NCI-H510A (cell line): ENCODE measurements at places on chromosomes 12 and 14.

GRCh38 chr12:23399402-23399933 is 550.0 kb downstream of the SOX5 start:
- no peak for DNase-seq

DNA sequence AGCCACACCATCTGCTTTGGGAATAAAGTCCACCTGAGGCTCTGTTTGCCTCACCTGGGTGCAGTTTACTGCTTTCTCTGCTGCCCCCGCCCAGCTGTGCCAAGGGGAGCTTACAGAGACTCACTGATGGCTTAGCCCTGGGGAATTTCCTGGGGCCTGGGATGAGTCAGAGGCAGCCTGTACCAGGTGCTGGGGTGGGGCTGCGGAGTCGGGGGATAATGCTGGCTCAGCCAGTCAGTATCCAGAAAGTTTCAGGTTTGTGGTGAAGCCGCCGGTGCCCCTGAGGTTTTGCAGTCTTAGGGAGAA is 22.3 kb downstream of the PLEKHG3 start:
- peak; percentile 20 for DNase-seq

- no peak for DNase-seq
These were observed 37.8 kb downstream of the MYO1H start for GRCh38 chr12:109385339-109386058.

DNA sequence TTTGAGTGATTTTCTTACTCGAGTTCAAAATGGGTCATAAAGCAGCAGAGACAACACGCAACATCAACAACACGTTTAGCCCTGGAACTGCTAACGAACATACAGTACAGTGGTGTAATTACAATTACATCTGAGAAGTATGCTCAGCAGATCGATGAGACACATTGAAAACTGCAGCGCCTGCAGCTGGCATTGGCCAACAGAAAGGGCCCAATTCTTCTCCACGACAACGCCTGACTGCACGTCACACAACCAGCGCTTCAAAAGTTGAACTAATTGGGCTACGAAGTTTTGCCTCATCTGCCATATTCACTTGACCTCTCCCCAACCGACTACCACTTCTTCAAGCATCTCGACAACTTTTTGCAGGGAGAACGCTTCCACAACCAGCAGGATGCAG is 145.6 kb downstream of the SCARB1 start:
- no peak for DNase-seq

DNA sequence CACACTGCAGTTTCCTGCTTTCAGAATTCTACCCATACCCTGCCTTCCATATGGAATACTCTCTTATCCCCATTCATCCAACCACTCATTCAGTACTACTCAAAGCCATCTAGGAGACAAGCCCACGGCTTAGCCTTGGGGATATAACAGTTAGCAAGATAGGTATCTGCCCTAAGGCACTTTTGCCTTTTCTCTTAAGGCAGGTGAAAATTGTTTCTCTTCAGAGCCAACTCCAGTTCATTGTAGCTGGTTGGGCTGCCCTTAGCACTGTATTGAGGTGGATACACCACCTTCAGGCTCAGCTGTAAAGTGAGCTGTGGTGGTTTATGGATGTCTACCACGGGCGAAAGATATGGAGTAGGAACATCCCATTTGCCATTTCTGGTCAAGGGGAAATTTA is 729.7 kb upstream of the TBX3 start:
- no peak for DNase-seq

- peak; percentile 56 for DNase-seq
These were observed 198.7 kb upstream of the EEA1 start for GRCh38 chr12:93127582-93128331.

DNA sequence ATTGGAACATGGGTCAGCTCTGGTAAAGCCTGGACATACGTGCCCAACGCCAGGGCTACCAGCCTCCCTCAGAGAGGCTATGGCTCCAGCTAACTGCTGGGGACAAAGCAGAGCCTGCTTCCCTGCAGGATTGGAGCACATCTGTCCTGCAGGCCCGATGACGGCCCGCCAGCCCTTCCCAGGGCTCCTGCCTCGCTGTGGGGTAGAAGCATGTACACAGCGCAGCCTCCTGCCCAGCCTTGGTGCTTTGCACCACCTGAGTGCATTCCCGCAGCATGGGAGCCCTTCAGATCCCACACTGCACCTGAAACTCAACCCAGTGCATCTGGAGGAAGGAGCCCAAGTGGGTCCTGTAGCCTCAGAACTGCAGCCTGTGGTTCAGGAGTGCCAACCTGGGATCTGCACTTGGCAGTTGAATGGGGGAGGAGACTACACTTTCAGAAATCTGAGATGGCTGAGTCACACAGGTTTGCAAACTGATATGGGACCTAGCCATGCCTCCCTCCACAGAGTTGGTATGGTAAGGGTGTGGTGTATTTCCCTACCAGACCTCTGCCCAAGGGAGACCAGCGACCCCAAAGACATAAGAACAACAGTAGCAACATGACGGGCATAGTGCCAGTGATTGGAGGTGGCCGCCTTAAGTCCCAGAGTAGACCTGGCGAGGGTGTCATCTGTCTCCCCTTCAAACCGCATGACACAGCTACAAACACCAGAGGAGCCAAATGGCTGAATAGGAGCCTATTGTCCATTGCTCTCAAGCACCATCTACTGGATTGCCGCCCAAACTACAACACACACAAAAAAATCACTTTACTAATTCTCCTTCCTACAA is 273.9 kb upstream of the MIS18BP1 start:
- peak; percentile 12 for DNase-seq

- no peak for DNase-seq
These were observed 174.0 kb upstream of the C14orf180 start for GRCh38 chr14:104405360-104406226.

GRCh38 chr12:40996091-40996490 is 192.0 kb upstream of the PDZRN4 start:
- DNase-seq, result no peak

DNA sequence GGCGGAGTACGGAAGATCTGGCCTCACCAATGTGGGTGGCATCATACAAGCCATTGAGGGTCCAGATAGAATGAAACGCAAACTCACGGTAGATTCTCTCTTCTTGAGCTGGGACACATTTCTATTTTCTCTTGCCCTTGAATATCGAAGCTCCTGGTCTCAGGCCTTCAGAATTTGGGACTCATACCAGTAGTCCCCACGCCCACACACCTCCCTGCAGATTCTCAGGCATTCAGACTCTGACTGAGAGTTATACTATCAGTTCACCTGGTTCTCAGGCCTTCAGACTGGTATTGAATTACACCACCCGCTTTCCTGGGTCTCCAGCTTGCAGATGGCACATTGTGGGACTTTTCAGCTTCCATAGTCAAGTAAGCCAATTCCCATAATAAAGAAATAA is 37.8 kb downstream of the EIF2S3B start:
- no peak for DNase-seq

GRCh38 chr14:102525929-102526497 is 16.4 kb upstream of the ANKRD9 start:
- no peak for DNase-seq

DNA sequence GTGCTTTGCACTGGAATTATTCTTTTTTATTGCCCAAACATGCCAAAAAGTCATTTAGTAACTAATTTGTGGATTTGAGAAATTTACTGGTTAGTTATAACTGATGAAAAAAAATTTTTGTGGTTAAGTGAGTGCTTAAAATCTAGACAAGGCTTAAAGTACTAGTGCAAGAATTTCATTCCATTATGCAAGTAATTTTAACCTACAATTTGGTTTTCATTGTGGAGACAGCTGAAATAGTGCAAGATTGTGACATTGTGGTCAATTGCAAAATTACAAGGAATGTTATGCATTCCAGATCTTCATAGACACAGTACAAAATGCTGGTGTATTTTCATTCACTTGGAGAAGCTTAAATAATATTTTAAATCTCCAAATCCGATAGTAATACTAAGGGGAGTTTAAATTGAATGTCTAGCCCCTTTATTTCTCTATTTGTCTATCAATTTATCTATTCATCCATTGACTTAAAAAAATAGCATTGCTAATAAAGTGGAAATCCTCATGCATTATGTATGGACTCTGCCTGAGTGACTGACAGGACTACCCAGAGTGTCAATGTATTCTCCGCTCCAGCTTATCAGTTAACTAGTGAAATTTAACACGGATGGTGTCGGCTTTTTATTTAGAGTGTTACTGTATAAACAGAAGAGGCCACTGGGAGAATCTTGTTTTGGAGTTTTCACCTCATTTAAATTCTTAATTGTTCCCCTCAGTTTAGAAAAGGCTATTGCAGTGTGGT is 125.9 kb downstream of the ALX1 start:
- no peak for DNase-seq

GRCh38 chr12:12954878-12955625 is 3.1 kb upstream of the GPRC5D start:
- DNase-seq, result no peak

DNA sequence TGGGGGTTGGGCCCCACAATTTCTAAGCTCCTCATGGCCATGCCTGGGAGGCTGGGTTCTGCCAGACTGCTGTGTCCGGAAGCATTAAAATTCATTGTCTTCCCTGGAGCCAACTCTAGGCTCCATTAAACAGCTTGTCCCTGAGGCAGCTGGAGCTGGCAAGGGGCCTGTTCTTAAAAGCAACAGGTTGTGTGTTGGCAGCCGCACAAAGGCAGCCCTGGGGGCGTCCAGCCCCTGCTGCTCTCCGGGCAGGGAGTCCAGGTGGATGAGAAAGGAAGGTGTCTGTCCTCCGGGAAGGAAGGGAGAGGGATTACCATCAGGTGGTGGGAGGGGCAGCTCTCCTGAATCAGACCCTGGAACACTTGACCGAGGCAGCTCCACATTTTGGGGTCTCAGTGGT is 98.9 kb downstream of the CHST11 start:
- DNase-seq, result peak; percentile 14

DNA sequence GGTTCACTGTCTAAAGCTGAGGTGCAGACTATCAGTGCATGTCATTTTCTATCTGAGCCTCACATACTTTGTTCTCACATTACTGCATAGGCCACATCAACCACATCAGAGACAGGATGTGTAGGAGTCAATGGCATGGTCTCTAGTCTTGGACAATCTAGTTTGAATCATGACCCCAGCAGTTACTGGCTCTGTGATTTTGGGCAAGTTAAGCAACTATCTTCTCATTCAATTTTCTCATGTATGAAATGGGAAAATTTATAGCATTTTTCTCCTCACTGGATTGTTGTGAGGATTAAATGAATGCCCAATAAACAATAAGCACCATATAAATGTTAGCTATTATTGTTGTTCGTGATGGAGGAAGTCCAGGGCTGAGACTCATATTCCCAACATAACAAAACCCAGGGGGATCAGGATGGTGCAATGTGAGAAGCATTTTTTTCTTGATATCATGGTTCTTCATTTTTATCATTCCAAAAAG is 432.6 kb downstream of the LRIG3 start:
- DNase-seq, result no peak

- DNase-seq, result no peak
These were observed 227.7 kb downstream of the BCAT1 start for GRCh38 chr12:24721191-24721590.

- no peak for DNase-seq
These were observed 218.5 kb downstream of the RPS29 start for GRCh38 chr14:49367696-49368095.

DNA sequence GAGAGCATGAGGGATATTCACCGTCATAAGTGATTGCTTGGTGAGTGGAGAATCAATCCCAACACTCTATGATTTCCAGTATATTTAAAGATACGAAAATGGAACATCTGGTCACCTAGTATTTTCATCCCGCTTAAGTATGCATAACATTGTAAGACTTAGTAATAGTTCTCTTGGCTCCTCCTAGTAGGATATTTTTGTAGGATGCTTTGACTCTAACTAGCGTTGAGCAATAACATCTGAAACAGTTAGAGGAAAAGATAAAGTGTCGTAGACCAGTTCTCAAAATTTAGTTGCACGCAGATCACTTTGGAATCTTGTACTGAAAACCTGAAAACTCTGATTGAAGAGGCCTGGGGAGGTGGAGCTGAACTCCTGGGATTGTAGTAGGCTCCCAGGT is 7.6 kb downstream of the SAMD4A start:
- no peak for DNase-seq

DNA sequence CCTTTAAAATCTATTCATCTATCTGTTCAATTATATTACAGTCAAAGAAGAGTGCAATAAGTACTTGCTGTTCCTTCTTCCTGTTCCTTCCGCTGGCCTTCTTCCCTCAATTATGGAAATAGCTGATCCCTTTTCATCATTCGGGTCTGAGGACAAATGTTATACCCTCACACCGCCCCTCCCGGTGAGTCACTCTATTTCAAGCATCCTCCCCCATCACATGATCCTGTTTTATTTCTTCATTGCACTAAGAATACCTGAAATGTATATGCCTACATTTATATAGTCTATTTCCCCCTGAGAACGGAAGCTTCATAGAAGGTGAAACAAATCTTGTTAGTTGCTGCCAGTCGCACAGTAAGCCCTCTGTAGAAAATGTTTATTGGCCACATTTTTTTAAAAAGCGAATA is 2.5 kb downstream of the SLC38A1 start:
- no peak for DNase-seq

DNA sequence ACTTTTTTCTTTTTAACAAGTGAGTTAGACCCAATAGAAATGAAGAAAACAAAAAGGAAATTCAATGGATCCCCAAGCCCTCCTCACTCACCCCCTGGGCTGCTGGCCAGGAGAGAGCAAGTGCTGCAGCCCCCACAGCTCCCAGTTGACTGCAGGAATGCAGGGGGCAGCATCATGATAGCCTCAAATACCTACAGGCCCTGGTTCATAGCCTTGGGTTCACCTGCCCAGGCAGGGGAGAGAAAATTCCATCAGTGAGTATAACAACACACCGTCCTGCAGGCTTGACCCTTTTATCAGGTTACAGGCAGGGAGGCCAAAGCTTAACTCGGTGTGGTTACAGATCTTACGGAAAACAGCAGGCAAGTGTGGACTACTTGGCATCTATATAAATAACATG is 76.3 kb downstream of the PHLDA1 start:
- no peak for DNase-seq

- DNase-seq, result no peak
These were observed 178.6 kb downstream of the ADGRD1 start for GRCh38 chr12:131132118-131132892.

DNA sequence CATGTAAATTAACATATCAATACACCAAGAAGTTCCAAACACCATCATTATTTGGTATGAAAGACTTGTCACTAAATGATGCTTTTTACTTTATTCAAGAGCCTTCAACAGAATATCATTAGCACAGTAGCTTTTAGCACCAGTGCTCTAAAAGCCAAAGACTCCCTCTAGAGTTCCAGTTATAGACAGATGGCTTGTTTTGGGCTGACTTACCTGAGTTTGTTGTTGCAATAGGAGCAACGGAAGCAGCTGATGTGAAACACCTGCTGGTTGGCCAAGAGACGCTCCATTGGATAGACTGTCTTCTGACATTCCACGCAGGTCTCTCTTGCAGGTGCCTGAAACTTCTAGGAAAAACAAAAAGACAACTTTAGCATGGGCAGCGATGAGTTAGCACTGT is 14.5 kb upstream of the CERS5 start:
- no peak for DNase-seq

- DNase-seq, result no peak
These were observed 14.3 kb downstream of the POMT2 start for GRCh38 chr14:77306416-77306815.
